PC-9 (cell line): ENCODE measurements at places on chromosomes 11 and 22. TPM values are rescaled to one million over a fixed set of nuclear protein-coding genes. Genes with fewer than 3 reads are reported as not detected.

DNA sequence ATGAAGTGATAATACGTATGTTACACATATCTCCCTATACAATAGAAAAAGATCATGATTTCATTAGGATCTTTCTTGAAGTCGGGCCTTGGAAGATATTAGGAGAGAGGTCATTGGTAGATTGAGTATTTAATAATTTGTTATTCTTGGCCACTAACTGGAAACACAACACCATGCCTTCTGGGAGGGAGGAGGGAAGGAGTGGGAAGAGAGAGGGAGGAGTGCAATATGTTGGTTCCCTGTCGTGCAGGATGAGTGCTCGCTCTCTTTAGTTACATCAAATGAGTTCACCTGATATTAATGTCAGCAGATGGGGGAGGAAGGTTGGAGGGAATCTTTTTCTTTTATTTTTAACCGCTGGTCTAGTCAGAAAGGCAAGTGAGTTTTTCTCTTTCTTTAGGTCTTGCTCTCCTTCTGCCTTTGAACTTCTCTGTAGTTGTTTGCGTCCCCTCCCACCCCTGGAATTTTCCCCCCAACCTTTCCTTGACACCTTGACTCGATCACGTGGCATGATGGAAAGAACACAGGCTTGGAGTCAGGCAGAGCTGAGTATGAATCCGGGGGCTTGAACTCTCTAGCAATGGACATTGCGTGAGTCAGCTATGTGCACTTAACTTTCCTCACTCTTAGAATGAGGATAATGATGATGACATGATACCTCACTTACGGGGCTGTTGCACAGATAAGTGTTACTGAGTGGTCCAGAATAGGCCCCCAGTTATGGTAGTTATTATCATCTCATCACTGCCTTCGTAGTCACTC is 6.2 kb downstream of the ADAMTS15 start:
- no peak overlapping the region for H3K4me3 ChIP-seq
- H3K4me1 ChIP-seq, result peaks cover 27% of the 10 kb centered on the region
- H3K36me3 ChIP-seq, result no peaks in the 10 kb centered on the region
- DNase-seq, result no peak
- H3K27me3 ChIP-seq, result no peaks in the 10 kb centered on the region
- H3K27ac ChIP-seq, result no peak overlapping the region

Gene TTC12
- total RNA-seq, result 24.8 and 25.0 TPM in 2 replicates

Gene TXN2
- 89.0 and 95.1 TPM in 2 replicates for total RNA-seq

- no peaks in the 10 kb centered on the region for H3K4me1 ChIP-seq
- DNase-seq, result peak; percentile 89
- H3K27me3 ChIP-seq, result no peaks in the 10 kb centered on the region
These were observed 25.5 kb downstream of the CTTN start for GRCh38 chr11:70423523-70424505.

Gene OOSP1
- not detected in 2 replicates for total RNA-seq

- peak; percentile 94 for DNase-seq
- H3K4me3 ChIP-seq, result no peak overlapping the region
- 0 out of 2 replicates have a peak, but pooled peaks cover under 1% of the 10 kb centered on the region for H3K36me3 ChIP-seq
- H3K27me3 ChIP-seq, result no peaks in the 10 kb centered on the region
- peaks cover 62% of the 10 kb centered on the region for H3K4me1 ChIP-seq
- peak overlapping the region; percentile 63 for H3K27ac ChIP-seq
These were observed 103.1 kb downstream of the NAT10 start for GRCh38 chr11:34208266-34209135.

DNA sequence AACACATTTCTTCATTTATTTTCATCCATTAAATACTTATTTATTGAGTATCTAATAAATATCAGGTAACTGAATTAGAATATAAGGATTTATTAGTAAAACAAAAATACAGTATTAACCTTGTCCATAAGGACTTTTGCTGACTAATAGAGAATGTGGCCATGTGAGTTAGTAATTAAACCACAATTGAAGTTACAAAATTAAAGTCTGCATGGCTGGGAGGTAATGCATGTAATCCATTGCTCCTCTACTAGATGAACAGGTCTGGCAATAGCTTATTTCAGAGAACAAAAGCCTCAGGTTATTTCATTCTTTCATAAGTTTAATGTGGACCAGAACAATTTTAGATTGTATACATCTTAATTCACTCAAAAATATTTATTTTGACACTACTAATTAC is 9.9 kb upstream of the CARD18 start:
- no peaks in the 10 kb centered on the region for H3K4me1 ChIP-seq
- no peaks in the 10 kb centered on the region for H3K36me3 ChIP-seq
- no peak overlapping the region for H3K27ac ChIP-seq
- H3K4me3 ChIP-seq, result no peak overlapping the region
- DNase-seq, result no peak

DNA sequence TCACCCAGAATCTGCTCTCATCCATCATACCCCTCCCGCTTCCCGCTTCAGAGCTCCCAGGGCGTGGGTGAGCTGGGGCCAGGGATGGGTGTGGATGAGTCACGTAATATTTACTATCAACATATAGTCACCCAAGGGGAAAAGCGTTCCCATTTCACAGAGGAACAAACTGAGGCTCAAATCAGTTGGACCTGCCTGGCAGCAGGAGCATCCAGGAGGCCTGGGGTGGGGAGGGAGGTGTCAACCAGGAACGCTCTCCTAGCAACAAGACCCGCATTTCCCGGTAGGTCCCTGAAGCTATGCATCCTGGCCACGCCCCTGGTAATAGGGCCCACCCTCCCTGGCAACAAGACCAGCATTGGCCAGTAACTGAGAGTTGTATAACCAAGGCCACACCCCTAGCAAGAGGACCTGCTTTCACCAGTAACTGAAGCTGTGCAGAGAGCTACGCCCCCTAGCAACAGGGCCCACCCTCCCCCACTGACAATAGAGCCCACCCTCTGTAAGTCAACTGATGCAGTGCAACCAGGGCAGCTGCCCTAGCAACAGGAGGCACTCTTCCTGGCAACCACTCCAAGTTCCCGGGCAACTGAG is 32.7 kb upstream of the TXNRD2 start:
- H3K36me3 ChIP-seq, result no peaks in the 10 kb centered on the region
- peak; percentile 57 for DNase-seq
- no peak overlapping the region for H3K4me3 ChIP-seq
- 0 out of 2 replicates have a peak overlapping the region, but pooled peaks have one; percentile 41 for H3K27ac ChIP-seq
- H3K4me1 ChIP-seq, result peaks cover 17% of the 10 kb centered on the region
- H3K27me3 ChIP-seq, result no peaks in the 10 kb centered on the region

DNA sequence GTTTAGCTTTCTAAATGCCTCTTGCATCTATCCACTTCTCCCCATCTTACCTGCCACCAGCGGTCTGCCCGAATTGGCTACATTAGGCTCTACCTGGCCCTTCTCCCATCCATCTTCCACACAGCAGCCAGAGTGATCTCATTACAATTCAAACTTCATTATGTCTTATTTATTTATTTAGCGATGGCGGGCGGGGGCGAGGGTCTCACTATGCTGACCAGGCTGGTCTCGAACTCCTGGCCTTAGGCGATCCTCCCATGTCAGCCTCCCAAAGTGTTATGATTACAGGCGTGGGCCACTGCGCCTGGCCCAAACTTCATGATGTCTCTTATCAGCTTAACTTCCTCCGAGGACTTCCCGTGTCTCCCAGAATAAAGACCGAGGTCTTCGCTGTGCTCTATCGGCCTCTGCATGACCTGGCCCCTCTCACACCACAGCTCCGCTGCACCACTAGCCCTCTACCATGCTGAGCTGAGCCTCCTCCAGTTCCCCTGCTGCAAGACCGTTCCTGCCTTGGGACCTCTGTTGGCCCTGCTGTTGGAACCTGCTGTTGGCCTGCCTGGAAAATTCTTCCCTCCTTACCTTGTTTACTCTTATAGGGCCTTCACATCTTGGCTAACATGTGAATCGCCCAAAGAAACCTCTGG is 870 bp upstream of the CTTN start:
- H3K4me3 ChIP-seq, result peak overlapping the region; percentile 71
- no peaks in the 10 kb centered on the region for H3K27me3 ChIP-seq
- peaks cover 38% of the 10 kb centered on the region for H3K4me1 ChIP-seq
- H3K27ac ChIP-seq, result peak overlapping the region; percentile 88
- DNase-seq, result no peak
- H3K36me3 ChIP-seq, result peaks cover 15% of the 10 kb centered on the region

DNA sequence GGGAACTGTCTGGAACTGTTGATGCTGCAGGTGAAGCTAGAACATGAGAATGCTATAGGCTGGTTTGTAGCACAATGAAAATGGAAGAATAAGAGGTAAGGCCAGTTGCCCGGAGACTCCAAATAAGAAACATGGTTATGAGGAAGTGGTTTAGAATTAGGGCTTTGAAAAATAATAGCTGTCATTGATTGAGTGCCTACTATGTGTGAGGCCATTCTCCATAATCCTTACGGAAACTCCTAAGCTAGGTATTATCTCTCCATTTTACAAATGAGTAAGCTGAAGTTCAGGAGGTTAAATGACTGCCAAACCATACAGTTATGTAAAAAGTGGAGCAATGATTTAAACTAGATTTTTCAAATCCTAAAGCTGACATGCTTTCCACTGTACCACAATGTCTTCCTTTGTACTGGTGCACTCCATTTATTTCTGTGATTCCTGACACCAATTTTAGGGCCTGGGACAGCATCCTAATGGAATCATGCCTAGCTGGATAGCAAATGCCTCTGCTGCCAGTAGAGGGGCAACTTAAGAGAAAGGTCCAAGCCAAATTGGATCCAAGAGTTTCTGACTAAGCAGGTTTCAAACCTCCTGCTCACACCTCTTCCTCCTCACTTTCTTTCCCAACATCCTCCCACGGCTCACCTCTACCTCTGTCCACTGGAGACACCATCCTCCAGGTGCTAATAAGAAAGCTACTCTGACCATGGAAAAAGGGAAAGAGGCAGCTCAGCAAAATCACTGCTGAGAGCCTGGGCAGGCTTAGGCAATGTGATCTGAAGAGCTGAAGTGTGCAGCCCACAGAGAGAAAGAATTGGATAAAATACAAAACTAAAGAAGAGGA is 46.9 kb upstream of the PICALM start:
- peaks cover 30% of the 10 kb centered on the region for H3K4me1 ChIP-seq
- peak overlapping the region; percentile 82 for H3K27ac ChIP-seq
- H3K27me3 ChIP-seq, result no peaks in the 10 kb centered on the region

DNA sequence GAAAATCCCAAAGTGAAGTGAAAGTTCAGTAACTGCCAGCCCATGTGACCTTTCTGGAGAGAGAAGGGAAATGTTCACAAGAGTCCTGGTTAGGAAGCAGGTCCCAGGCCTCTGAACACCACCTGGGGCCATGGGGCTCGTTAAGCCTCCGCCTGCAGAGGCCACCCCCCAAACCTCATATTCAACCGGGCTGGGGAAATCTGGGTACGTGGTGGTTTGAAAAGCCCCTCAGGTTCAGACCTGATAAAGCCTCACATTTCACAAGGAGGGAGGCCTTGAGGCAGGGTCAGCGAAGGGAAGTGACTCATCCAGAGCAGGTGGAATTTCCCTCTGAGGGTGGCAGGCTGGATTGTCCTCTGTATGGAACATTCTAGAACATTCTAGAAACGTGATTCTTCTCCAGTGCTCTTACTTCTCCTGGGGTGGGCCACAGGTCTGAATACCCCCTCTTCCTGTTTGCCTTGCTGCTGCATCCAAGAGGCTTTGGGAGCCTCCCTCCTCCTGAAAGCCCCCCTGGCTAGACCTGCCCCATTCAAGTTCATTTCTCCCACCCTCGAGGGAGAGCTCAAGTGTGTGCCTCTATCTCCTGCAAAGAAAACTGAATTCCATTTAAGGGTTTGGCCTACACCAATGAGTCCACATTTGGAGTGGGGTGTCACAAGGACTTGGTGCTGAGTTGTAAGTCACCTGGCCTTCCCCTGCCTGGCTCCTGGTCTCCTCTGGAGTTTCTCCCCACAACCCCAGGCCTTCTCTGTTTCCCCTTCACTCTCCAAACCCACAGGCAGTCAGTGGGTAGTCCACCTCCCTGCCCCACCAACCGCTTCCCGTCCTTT is 6.3 kb downstream of the FXYD2 start:
- H3K36me3 ChIP-seq, result no peaks in the 10 kb centered on the region
- no peak overlapping the region for H3K4me3 ChIP-seq
- H3K4me1 ChIP-seq, result 0 out of 2 replicates have a peak, but pooled peaks cover 6% of the 10 kb centered on the region
- H3K27me3 ChIP-seq, result no peaks in the 10 kb centered on the region
- no peak for DNase-seq
- no peak overlapping the region for H3K27ac ChIP-seq

- DNase-seq, result no peak
- no peak overlapping the region for H3K4me3 ChIP-seq
- no peaks in the 10 kb centered on the region for H3K36me3 ChIP-seq
These were observed 229.6 kb downstream of the DYNC2H1 start for GRCh38 chr11:103338621-103339484.

- no peaks in the 10 kb centered on the region for H3K27me3 ChIP-seq
- H3K36me3 ChIP-seq, result no peaks in the 10 kb centered on the region
- no peak for DNase-seq
- peak overlapping the region; percentile 99; the same call in 1 of the 2 replicates for H3K4me3 ChIP-seq
These were observed 751 bp upstream of the WNT7B start for GRCh38 chr22:45977551-45978274.

DNA sequence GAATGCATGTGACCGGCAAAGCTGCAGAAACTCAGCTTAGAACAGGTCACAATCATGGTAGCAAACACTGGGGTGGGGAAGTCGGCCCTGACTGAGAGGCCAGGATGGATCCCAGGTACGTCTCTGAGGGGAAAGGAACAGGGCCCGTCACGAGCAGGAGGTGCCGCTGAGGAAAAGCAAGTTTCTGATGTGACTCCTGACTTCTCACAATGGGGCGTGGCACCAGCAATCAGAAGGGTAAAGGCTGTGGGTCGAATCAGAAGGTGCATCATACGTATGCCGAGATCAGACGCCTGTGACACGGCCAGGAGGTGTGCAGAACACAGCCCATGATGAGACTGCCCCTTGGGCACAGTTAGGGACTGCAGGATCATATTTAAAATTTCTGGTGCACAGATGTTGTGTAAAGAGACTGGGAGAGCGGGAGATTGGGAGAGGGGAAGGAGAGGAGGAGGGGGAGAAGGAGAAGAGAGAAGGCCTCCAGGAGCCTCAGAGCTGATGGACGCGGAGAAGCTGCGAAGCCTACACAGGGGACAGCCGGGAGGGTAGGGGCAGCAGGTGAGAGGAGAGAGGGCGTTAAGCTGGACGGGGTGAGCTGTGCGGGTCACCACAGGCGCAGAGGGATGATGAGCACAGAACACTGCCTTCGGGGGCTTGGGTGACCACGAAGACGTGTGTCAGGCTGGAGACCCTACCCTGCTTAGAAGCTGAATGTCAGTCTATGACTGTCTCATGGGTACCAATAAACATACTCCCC is 30.7 kb downstream of the KRTAP5-5 start:
- no peak for DNase-seq
- peaks cover 41% of the 10 kb centered on the region for H3K27me3 ChIP-seq
- H3K36me3 ChIP-seq, result no peaks in the 10 kb centered on the region
- H3K27ac ChIP-seq, result no peak overlapping the region
- no peak overlapping the region for H3K4me3 ChIP-seq

DNA sequence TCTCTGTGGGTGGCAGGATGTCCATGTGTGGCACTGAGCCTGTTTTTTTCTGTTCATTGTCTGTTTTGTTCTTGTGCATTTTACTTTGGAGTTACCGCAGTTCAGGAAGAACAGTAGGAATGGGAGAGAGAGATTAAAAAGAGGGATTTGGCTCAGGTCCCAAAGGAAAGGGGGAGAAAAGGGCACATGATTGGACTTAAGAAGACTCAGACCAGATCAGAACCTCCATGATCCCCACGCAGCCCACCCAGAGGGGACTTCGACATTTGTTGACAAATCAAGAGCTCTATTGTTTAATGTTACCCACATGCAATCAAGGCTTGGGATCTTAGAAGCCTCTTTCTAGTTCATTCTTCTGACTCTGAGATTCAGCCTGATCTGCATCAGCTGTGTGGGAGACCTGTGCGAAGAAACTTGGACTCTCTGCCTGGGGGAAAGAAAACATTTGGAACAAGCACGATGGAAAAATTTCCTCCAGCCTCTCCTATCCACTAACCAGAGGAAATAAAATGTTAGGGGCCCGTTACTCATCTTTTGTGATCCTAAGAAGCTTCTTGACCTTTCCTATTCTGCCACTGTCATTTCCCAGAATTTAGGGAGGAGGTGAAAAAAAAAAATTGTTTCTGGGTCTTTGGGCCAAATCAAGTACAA is 119.2 kb downstream of the SPON1 start:
- DNase-seq, result no peak
- no peak overlapping the region for H3K4me3 ChIP-seq
- H3K27ac ChIP-seq, result no peak overlapping the region
- H3K36me3 ChIP-seq, result no peaks in the 10 kb centered on the region
- H3K4me1 ChIP-seq, result no peaks in the 10 kb centered on the region
